Naive thymus-derived CD4-positive, alpha-beta T cell (primary cell): ENCODE measurements at places on chromosomes 7 and 10. TPM values are rescaled to one million over a fixed set of nuclear protein-coding genes. Genes with fewer than 3 reads are reported as not detected.

DNA sequence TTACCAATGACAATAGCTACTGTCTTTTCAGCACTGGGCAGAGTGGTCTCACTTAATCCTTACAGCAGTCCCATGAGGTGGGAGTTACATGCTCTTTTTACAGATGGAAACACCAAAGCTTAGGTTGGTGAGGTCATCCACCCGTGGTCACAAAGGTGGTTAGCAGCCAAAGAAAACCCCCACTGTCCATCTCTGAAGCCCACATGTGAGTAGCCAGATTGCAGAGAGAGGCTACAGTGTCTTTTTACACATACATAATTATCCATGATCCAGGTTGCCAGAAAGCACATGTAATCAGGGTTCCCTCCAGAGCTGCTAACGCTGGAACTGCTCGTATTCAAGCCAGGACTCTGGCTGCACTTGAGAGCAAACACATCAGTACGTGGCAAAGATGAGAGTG, 24.6 kb upstream of the ANKRD2 start:
- DNase-seq, result no peak
- no peak overlapping the region for H3K4me3 ChIP-seq
- H3K4me1 ChIP-seq, result no peaks in the 10 kb centered on the region
- H3K27ac ChIP-seq, result no peak overlapping the region

- peak overlapping the region; percentile 73 for H3K4me3 ChIP-seq
- peak overlapping the region; percentile 59 for H3K27ac ChIP-seq
- H3K27me3 ChIP-seq, result no peaks in the 10 kb centered on the region
- H3K36me3 ChIP-seq, result no peaks in the 10 kb centered on the region
- H3K4me1 ChIP-seq, result peaks cover 36% of the 10 kb centered on the region
- no peak for DNase-seq
These were observed 518 bp downstream of the AGFG2 start for GRCh38 chr7:100539436-100540006.

GRCh38 chr7:1884583-1885350, 214.7 kb downstream of the ELFN1 start:
- no peak overlapping the region for H3K27ac ChIP-seq
- H3K4me3 ChIP-seq, result no peak overlapping the region
- no peaks in the 10 kb centered on the region for H3K4me1 ChIP-seq
- H3K27me3 ChIP-seq, result no peaks in the 10 kb centered on the region
- DNase-seq, result no peak

- no peak for DNase-seq
- no peak overlapping the region for H3K27ac ChIP-seq
- H3K4me1 ChIP-seq, result peaks cover 5% of the 10 kb centered on the region
- no peak overlapping the region for H3K4me3 ChIP-seq
- H3K27me3 ChIP-seq, result no peaks in the 10 kb centered on the region
- H3K36me3 ChIP-seq, result no peaks in the 10 kb centered on the region
These were observed 5.1 kb upstream of the PMPCB start for GRCh38 chr7:103292122-103292521.

GRCh38 chr10:100791369-100792058, 46.1 kb downstream of the PAX2 start:
- H3K4me3 ChIP-seq, result no peak overlapping the region
- DNase-seq, result no peak
- no peaks in the 10 kb centered on the region for H3K27me3 ChIP-seq

GRCh38 chr10:74977913-74978847, 133.3 kb upstream of the SAMD8 start:
- H3K4me3 ChIP-seq, result no peak overlapping the region
- DNase-seq, result peak; percentile 11
- no peaks in the 10 kb centered on the region for H3K27me3 ChIP-seq
- H3K36me3 ChIP-seq, result peaks cover 32% of the 10 kb centered on the region
- H3K27ac ChIP-seq, result no peak overlapping the region

DNA sequence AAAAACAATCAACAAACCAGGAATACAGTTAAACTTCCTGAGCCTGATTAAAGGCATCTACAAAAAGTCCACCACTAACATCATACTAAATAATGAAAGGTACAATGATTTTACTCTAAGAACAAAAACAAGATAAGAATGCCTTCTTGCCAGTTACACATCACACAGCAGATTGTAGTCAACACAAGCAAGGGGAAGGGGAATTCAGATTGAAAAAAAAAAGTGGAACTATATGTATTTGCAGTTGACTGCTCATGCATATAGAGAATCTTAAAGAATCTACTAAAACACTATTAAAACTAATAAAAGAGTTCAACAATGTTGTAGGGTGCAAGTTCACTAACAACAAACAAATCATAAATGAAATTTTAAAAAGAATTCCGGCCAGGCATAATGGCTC, 28.5 kb downstream of the ZNF33B start:
- H3K36me3 ChIP-seq, result no peaks in the 10 kb centered on the region
- H3K27me3 ChIP-seq, result no peaks in the 10 kb centered on the region
- H3K4me1 ChIP-seq, result no peaks in the 10 kb centered on the region
- DNase-seq, result no peak
- no peak overlapping the region for H3K4me3 ChIP-seq

DNA sequence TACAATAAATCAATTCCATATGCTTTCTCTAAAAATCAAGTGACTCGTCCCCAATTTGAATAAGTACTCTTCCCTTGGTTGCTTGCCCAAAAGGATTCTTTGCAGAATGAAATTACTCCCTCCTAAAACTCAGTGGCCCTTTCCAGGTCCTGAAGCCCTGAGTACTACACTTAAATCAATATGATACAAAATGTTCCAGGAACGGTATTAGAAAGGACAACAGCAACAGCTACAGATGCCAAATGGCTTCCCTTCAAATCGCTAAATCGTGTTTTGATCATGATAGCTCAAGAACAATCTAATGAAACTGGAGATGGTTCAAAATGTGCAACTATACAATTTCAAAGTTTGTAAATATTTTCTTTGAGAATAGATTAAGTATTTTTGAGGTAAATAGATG, 59.4 kb downstream of the TPK1 start:
- no peaks in the 10 kb centered on the region for H3K27me3 ChIP-seq
- no peak overlapping the region for H3K4me3 ChIP-seq
- no peak for DNase-seq
- H3K4me1 ChIP-seq, result no peaks in the 10 kb centered on the region

Gene EPO
- not detected for polyA plus RNA-seq

DNA sequence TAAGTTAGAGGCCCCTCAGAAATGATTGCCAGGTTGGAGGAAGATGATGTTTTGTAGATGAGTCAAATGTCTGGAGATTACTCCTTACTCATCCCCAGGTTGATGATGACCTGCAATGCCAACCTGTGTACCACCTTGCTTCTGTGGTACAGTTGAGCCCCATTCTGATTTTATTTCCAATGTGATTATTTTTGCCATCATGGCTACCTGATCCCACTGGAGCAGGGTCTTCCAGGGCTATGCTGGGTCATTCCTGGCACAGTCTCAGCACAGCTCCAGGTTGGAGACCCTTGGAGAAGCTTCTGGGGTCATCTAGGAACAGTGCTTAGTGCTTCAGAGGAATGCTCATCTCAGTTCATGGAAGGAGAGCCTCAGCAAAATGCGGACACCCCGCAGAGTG, 34.3 kb downstream of the LRRC18 start:
- no peaks in the 10 kb centered on the region for H3K4me1 ChIP-seq
- DNase-seq, result no peak
- no peaks in the 10 kb centered on the region for H3K27me3 ChIP-seq
- H3K36me3 ChIP-seq, result no peaks in the 10 kb centered on the region
- no peak overlapping the region for H3K27ac ChIP-seq
- H3K4me3 ChIP-seq, result no peak overlapping the region

DNA sequence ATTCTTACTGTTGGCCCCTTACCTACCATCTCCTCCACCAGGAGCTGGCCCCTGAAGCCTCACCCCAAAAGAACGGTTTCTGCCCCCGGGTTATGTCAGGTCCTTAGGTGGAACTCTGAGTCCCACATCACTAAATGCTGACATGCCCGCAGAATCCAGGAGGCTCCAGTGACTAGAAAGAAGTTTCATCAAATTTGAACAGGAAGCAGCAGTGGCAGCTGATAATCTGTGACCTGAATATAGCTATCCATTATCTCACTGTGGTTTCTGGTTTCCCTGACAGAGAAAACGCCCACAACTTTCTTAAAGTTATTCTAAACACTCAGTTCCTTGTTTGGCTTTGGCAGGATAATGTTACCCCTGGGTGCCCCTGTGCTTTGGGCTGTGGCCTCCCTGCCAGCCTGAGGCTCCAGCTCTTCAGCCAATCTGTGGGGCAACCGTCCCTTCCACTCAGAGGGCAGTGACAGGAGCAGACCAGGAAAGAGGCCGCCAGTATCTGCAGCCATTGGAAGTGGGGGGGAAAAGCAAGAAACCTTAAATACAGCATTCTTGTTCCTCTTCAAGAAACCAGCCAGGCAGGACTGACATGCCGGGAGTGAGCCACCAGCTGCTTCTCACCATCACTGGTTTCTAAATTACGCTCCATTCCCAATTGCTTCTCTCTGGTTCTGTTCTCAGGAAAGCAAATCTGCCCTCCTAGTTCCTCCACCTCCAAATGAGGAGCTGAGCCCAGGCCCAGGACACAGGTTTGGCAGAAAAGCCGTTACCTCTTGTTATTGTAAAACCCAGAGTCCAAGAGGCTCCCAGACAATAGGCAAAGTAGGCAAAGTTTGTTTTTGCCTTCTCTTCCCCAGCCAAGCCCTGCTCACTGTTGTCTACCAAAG, 41.2 kb upstream of the VCL start:
- no peaks in the 10 kb centered on the region for H3K27me3 ChIP-seq
- DNase-seq, result no peak
- H3K4me1 ChIP-seq, result peaks cover 31% of the 10 kb centered on the region
- peak overlapping the region; percentile 28 for H3K4me3 ChIP-seq

Gene NSUN5
- 72.5 TPM for polyA plus RNA-seq

DNA sequence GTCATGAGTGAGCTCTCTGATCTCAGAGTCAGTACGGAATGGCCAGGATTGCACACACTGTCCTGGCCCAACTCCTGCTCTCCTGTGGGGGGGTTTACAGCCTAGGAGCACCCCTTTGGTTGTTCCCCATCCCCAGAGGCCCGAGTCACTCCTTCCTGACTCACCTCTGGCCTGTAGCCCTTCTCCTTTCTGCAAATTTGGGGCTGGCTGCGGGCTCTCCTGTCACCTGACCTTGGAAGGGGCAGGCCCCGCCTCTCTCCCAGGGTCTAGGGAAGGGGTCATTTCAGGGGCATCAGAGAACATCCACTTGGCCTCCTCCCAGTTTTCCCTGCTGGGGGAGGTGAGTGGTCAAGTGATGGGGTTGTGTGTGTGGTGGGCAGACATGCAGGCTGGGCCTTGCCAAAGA, 1.7 kb downstream of the NYAP1 start:
- peaks cover 13% of the 10 kb centered on the region for H3K4me1 ChIP-seq
- H3K36me3 ChIP-seq, result no peaks in the 10 kb centered on the region
- no peak overlapping the region for H3K27ac ChIP-seq
- DNase-seq, result no peak

Gene IDI2
- polyA plus RNA-seq, result not detected

- no peaks in the 10 kb centered on the region for H3K36me3 ChIP-seq
- peaks cover 5% of the 10 kb centered on the region for H3K4me1 ChIP-seq
- peak overlapping the region; percentile 1 for H3K27ac ChIP-seq
- no peaks in the 10 kb centered on the region for H3K27me3 ChIP-seq
These were observed 5.7 kb downstream of the BLVRA start for GRCh38 chr7:43764039-43764761.

DNA sequence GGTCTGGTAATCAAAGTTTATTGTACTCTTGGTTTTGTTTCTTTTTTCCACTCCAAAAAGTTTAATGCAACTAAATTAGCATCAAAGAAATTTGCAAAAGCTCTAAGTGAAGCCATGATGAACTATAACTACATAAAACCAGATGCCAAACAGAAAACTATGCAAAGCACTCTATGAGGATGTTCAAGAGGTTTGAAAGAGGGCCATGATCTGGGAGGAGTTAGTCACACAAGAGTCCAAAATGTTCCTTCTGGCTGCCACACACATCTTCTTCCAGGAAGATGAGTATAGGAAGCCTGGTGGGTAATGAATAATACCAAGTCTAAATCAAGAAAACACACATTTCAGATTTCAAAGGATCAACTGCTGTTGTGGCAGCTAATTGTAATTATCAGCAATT, 28.4 kb downstream of the GLI3 start:
- no peaks in the 10 kb centered on the region for H3K27me3 ChIP-seq
- no peak overlapping the region for H3K27ac ChIP-seq
- no peaks in the 10 kb centered on the region for H3K4me1 ChIP-seq
- DNase-seq, result no peak
- no peak overlapping the region for H3K4me3 ChIP-seq
- no peaks in the 10 kb centered on the region for H3K36me3 ChIP-seq

- DNase-seq, result no peak
- H3K27me3 ChIP-seq, result no peaks in the 10 kb centered on the region
- H3K4me1 ChIP-seq, result no peaks in the 10 kb centered on the region
- no peak overlapping the region for H3K4me3 ChIP-seq
These were observed 15.7 kb downstream of the SLIT1 start for GRCh38 chr10:97169911-97170693.

- H3K36me3 ChIP-seq, result no peaks in the 10 kb centered on the region
- H3K4me1 ChIP-seq, result no peaks in the 10 kb centered on the region
- no peak overlapping the region for H3K27ac ChIP-seq
- no peak overlapping the region for H3K4me3 ChIP-seq
These were observed 200.1 kb downstream of the DOCK4 start for GRCh38 chr7:112006071-112006470.

- H3K4me1 ChIP-seq, result no peaks in the 10 kb centered on the region
- H3K36me3 ChIP-seq, result no peaks in the 10 kb centered on the region
- no peak for DNase-seq
- no peak overlapping the region for H3K4me3 ChIP-seq
- H3K27ac ChIP-seq, result no peak overlapping the region
These were observed 72.6 kb downstream of the VWA2 start for GRCh38 chr10:114311496-114312209.

GRCh38 chr10:127151981-127152699, 44.3 kb downstream of the INSYN2A start:
- H3K27ac ChIP-seq, result no peak overlapping the region
- H3K4me3 ChIP-seq, result no peak overlapping the region
- H3K36me3 ChIP-seq, result no peaks in the 10 kb centered on the region
- no peak for DNase-seq
- H3K4me1 ChIP-seq, result no peaks in the 10 kb centered on the region

DNA sequence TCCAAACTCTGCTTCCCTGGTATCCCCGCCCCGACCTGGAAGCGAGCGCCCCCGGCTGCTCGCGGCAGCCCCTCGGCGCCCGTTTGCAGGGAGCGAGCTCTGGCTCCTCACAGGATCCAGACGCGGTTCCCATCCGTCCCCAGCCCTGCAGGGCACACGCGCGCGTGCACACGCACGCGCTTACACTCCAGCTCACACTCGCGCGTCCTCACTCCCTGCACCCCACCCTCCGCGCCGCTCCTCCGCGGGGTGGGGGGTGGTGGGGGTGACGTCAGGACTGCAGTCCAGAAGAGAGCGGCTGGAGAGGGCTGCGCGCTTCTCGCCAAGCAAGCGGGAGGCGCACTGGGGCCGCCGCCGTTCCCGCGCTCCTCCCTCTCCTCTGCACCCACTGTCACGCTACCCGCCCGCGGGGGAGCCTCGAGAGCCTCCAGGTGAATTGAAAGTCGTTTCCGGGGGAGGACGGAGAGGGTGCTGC, 255.6 kb downstream of the OTUD1 start:
- H3K4me1 ChIP-seq, result no peaks in the 10 kb centered on the region
- no peak overlapping the region for H3K4me3 ChIP-seq
- H3K36me3 ChIP-seq, result no peaks in the 10 kb centered on the region
- peaks cover 4% of the 10 kb centered on the region for H3K27me3 ChIP-seq
- no peak overlapping the region for H3K27ac ChIP-seq

GRCh38 chr7:151626422-151627115, 106.9 kb upstream of the RHEB start:
- DNase-seq, result no peak
- no peak overlapping the region for H3K27ac ChIP-seq

Gene SPDYE5
- 0.14 TPM for polyA plus RNA-seq
